ENCODE measurements at places on chromosomes 11 and 22.

DNA sequence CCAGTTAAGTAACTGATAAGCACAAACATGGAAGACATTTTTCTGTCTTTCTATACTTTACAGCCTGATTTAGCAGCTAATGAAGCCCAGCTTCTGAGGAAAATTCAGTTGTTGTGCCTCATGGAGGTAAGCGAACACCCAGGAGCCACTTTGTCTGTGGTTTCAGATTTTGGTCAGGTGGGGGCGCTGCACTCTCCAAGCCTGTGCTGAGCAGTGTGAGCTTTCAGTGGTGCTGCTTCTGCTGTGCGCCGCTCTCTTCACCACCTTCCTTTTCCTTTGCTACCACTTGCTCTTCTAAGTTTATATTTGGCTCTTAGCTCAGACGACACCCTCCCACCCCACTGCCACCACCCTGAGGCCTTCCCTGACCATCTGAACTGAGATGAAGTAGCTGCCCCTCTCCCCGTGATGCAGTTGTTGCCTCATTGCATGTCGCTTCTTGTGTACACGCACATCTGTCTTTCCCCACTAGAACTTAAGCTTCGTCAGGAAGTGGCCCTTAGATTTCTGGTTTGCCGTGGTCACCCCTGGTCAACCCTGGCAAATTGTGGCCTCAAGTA lies 14.0 kb downstream of the PSMD13 start:
- DNase-seq: no peak

DNA sequence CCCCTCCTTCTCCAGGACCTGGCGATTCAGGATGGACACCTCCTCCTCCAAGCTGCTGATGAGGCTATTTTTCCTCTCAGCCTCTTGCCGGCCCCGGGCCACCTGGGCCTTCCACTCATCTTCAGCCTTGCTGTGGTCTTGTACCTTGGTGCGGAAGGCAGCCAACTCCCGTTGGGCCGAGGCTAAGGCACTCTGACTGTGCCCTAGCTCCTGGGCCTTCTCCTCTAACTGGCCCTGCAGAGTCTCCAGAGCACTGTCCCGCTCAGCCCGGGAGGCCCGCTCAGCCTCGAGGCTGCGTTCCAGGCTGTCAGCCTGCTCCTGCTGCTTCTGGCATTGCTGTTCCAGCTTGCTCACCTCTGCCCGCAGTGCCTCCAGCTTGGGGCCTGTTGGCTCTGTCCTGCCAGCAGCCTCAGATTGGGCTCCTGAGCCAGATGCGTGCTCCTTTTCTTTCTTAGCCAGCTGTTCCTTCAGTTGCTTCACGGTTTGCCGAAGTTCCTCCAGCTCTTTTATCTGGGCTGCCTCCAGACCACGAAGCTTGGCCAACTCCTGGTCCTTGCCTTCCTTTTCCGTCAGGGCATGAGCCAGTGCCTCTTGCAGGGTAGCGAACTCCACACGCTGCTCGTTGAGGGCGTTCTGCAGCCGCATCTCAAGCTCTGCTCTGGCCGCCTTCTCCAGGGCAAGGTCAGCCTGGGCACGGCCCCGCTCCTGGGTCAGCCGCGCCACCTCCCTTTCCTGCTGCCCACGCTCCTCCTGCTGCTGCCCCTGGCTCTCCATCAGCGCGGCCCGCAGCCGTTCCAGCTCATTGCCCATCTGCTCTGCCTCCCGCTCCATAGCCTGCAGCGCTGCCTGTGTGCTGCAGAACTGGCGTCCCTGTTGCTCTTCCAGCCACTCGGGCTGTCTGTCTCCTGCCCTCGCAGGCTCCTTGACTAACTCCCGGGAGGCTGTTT lies 15.3 kb downstream of the IL18BP start:
- DNase-seq: no peak

GRCh38 chr11:75579841-75580240 lies 17.8 kb downstream of the SERPINH1 start:
- DNase-seq: no peak

DNA sequence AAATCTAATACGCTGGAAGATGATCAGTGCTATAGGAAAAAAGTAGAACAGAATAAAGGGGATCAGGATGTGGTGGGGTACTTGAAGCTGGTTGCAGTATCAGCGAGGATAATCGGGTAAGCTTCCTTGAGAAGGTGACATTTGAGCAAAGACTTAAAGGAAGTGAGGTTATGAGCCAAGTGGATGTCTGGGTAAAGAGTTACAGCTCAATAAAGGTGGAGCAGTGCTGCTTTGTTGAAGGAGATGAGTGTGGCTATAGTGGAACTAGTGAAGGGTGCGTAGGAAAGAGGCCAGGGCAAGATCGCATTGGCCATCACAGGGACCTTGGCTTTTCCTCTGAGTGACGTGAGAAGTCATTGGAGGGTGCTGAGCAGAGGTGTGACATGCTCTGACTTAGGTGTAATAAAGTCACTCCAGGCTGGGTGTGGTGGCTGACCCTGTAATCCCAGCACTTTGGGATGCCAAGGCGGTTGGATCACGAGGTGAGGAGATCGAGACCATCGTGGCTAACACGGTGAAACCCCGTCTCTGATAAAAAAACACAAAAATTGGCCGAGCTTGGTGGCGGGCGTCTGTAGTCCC lies 2.3 kb upstream of the SYVN1 start:
- DNase-seq: no peak

- DNase-seq: no peak
Measured at GRCh38 chr11:47784785-47785381, 17.7 kb upstream of the FNBP4 start.

GRCh38 chr11:121581607-121582006 lies 128.8 kb upstream of the SORL1-AS1 start:
- no peak for DNase-seq

- no peak for DNase-seq
Measured at GRCh38 chr11:501001-501682, 5.9 kb downstream of the RNH1 start.

GRCh38 chr22:49903322-49904039 lies 14.8 kb downstream of the ALG12 start:
- peak; percentile 62 for DNase-seq

DNA sequence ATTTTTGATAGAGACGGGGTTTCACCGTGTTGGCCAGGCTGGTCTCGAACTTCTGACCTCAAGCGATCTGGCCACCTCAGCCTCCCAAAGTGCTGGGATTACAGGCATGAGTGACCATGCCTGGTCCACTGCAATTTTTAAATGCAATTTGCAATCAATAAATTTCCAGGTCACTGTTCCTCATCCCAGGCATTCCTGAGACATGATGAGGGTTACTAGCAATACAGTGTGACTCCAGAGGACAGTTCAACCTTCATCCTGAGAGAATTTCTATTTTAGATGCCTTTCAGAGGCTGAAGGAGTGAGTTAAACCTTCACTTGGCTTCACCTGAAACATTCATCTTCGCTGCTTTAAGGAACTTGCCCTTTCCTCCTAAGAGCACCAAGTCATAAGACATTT lies 9.7 kb upstream of the UBASH3B start:
- no peak for DNase-seq

- DNase-seq: peak; percentile 56
Measured at GRCh38 chr11:13009476-13009920, 382 bp downstream of the RASSF10 start.

GRCh38 chr22:19853879-19854777 lies 546 bp downstream of the GNB1L start:
- no peak for DNase-seq
